NCI-H524 treated with DMSO at 0.1 percent for 48 hours (cell line): ENCODE measurements at places on chromosomes 2 and 18.

- no peak for DNase-seq
Measured at GRCh38 chr2:10532638-10533101, 84.5 kb upstream of the ODC1 start.

- no peak for DNase-seq
Measured at GRCh38 chr2:204950695-204951346, 405.5 kb downstream of the PARD3B start.

GRCh38 chr2:85909005-85909404, 20.2 kb upstream of the ST3GAL5 start:
- DNase-seq, result no peak

DNA sequence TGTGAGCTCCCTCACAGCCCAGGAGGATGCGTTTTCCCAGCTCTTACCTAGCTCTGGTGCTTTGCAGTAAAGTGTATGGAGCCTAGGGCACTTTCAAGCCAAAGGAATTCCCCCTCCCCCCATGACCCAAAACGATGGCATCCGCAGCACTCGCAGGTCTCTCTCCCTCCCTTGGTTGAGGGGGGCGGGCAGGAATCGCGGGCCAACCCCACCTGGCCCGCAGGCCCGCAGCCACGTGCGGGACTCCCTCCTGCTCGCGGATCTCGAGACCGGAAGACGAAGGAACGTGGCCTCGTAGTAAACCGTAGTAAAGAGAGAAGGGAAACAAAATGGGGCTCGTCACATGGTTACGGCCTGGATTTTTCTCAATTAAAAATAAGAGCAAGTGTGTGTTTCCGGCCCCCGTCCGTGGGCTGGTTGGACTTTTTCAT, 8.5 kb downstream of the IRS1 start:
- no peak for DNase-seq

DNA sequence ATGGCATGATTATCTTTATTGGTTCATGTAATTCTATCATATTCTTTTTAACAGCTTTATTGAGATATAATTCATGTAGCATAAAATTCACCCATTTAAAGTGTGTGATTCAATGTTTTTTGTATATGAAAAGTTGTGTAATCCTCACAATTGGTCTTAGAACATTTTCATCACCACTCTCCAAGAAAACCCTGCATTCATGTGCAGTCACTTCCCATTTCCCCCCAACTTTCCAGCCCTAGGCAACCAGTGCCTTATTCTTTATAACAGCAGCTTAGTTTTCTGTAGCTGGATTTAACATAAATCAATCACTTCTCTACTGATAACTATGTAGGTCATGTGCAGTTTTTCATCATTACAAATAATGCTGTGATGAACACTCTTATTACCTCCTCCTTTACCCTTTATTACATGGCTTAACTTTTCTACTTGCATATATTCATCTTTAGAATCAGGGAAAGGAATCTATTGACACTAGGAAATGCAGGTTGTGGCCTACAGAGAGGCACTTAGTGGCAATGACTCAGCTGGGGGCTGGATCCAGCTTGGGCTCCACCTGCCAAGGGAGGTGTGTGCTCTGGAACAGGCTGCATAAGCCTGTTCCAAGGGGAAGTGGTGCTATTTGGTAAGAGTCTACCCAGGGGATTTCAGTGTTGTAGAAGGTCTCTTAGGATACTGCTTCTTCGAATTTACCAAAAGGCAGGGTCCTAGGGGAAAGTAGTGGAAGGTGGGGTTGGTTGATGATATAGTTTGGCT, 89.1 kb downstream of the ETAA1 start:
- no peak for DNase-seq
